ENCODE measurements at places on chromosomes 7 and 10. TPM values are rescaled to one million over a fixed set of nuclear protein-coding genes. Genes with fewer than 3 reads are reported as not detected.

GRCh38 chr10:3467052-3467951 is 294.7 kb upstream of the PITRM1 start:
- peak; percentile 74 for DNase-seq

- no peak for DNase-seq
Measured at GRCh38 chr10:43959364-43960134, 310.9 kb upstream of the ZNF32 start.

- DNase-seq, result no peak
Measured at GRCh38 chr7:40356312-40356711, 221.5 kb downstream of the SUGCT start.

GRCh38 chr7:45716380-45717203 is 142.4 kb downstream of the ADCY1 start:
- no peak for DNase-seq

DNA sequence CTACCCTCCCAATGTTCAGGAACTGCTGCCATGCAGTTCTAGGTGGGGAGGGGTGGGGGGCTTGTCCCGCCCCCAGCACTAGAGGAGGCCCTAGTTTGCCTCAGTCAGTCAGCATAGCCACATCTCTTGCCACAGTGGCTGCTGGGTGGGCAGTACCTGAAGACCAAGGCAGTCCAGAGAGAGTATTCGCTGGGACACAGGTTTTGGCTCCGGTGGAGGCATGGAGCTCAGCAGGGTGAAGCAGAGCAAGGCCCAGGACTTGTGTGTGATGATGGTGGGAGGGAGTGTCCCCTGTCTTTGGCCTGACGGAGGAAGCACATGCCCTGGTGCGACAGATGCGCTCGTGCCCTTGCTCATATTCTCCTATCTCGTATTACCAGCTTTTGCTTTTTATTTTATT is 24.7 kb upstream of the ZCCHC24 start:
- no peak for DNase-seq

DNA sequence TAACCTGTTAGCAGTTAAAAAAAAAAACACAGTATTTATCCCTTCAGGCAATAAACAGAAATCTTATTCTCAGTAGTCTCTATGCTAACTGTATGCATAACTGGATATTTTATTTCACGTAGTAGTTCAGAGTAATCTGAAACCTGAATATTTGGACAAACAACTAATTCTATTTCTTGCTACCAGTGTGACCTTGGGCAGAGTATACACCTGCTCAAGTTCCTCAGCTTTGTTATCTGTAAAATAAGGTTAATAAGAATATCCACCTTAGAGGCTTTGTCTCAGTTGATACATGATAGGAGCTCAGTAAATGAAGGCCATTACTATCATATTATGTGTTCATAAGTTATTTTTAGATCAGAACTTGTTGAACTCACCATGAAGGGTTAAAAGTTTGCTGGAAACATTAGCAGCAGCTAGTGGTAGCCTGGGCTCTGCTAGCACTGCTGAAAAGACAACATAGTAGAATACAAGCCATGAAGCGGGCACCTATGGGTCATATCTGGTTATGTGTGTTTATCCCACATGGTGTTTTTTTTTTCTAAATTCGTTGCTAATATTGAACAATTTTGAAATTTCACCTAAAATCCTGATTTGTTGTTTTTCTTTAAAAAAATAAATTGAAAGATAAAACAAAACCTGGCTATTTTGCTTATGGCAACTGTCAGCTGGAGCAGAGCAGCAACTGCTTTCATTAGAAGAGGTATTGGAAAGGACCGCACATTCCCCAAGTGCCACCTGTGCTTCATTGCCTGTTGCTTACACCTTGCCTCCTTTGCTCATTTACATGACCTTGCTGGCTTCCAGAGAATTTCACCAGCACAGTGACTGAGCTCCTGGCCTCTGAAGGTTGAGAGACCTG is 303.0 kb downstream of the PRKG1 start:
- no peak for DNase-seq

DNA sequence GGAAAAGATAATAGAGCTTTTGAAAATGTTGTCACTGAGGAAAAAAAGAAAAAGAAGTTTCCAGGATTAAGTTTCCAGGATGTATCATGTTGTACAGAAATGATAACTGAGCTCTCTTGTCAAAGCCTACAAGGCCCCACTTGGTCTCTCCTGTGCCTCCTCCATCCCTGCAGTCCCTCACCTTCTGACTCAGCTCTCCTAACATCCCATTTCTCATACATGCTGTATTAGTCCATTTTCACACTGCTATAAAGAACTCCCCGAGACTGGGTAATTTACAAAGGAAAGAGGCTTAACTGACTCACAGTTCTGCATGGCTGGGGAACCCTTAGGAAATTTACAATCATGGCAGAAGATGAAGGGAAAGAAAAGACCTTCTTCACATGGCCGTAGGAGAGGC is 3.8 kb upstream of the DGKI start:
- DNase-seq, result no peak

DNA sequence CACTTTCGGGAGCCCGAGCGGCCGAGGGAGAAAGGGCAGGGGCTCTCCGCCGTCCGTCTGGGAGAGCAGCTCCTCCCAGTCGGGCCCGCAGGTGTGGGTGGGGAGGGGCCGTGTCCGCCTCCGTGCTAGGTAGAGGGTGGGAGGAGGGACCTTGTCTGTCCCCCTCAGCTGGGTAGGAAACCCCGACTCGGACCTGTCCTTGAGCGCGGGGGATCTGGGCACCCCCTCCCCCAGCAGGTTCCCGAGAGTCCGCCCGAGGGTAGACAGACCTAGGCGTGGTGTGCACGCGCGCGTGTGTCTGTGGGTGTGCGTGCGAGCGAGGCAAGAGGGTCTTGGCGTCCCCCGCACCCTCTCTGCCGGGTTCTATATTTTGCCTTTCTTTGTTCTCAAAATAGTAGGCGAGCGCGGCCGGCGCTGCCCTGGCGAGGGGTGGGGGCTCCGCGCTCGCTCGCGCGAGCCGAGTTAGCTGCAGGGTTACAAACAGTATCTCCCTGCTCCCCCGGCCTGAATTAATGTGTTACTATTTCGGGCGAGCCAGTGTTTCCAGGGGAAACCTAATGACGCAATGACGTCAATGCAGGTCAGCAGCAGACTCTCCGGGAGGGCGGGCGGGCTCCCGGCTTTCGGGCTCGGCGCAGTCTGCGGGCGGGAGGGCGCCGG is 73.9 kb upstream of the LEP start:
- peak; percentile 77 for DNase-seq

- DNase-seq, result no peak
Measured at GRCh38 chr10:110162741-110163145, 44.7 kb upstream of the MXI1 start.

DNA sequence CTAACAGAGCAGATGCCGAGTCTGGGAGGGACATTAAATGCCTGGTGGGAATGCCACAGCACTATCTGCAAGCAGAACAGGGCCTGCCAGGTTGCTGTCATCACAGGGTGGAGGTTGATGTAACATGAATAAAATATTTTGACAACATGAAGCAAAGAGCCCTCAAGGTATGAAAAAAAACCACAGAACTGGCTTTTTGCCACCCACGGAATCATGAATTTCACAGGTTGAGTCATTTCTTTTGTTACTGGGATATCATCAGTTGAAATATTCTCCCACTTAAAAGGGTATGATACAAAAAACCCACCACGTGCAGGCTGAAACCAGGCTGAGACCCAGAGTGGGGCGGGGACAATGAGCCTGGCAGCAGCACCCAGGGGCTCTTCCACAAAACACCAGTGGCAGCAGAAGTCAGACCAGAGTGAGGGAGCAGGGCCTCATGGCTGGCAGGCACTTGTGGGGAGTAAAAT is 220.1 kb downstream of the TNS3 start:
- DNase-seq, result peak; percentile 37

- DNase-seq, result no peak
Measured at GRCh38 chr7:120441850-120442249, 168.9 kb downstream of the KCND2 start.

- DNase-seq, result no peak
Measured at GRCh38 chr10:72330069-72330426, 24.7 kb downstream of the DNAJB12 start.

GRCh38 chr7:141619745-141620144 is 68.5 kb downstream of the AGK start:
- DNase-seq, result no peak

DNA sequence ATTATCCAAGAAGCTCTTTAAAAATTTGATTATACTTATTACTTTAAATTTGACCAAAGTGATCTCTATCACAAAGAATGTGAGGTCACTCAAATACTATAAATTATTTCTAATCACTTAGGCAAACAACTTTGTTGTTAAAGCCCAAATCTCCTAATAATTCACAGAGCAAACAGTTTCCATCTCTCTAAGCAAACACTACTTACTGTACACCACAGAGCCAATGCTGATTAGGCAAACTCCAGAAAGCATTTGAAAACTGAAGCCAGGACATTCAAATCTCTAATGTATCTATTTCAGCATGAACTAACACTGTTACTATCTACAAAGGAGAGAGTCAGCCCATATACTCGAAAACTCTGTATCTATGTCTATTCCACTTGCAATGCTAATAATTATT is 107.1 kb downstream of the RNF32 start:
- no peak for DNase-seq

- DNase-seq, result no peak
Measured at GRCh38 chr10:15325243-15325943, 45.7 kb downstream of the FAM171A1 start.

Gene EFCAB10
- total RNA-seq, result not detected

Gene PI4K2A
- 15.3 TPM for total RNA-seq

Gene MMP21
- total RNA-seq, result not detected

Gene LAMB1
- 93.0 TPM for total RNA-seq

Gene ELAPOR2
- 6.3 TPM for total RNA-seq

Gene NCF1
- total RNA-seq, result not detected

Gene TAS2R5
- 0.26 TPM for total RNA-seq

Gene PPP1R9A
- 3.5 TPM for total RNA-seq

Gene TMEM26
- total RNA-seq, result not detected
